ENCODE measurements at places on chromosomes 13 and 19. TPM values are rescaled to one million over a fixed set of nuclear protein-coding genes. Genes with fewer than 3 reads are reported as not detected.

The KASH5 gene
- total RNA-seq: not detected

The OR4F17 gene
- not detected for total RNA-seq

- H3K27ac ChIP-seq: no peak overlapping the region
- no peaks in the 10 kb centered on the region for H3K36me3 ChIP-seq
- DNase-seq: no peak
- H3K27me3 ChIP-seq: no peaks in the 10 kb centered on the region
- H3K4me3 ChIP-seq: no peak overlapping the region
- no peaks in the 10 kb centered on the region for H3K4me1 ChIP-seq
These were observed 20.7 kb downstream of the CLDN10 start for GRCh38 chr13:95573221-95573620.

- no peak overlapping the region for H3K27ac ChIP-seq
- no peaks in the 10 kb centered on the region for H3K4me1 ChIP-seq
- H3K36me3 ChIP-seq: peaks cover 16% of the 10 kb centered on the region
These were observed 9.2 kb downstream of the PGPEP1 start for GRCh38 chr19:18349524-18350128.

- DNase-seq: no peak
- no peak overlapping the region for H3K4me3 ChIP-seq
- no peaks in the 10 kb centered on the region for H3K27me3 ChIP-seq
- no peaks in the 10 kb centered on the region for H3K36me3 ChIP-seq
- H3K4me1 ChIP-seq: peaks cover 7% of the 10 kb centered on the region
- H3K27ac ChIP-seq: no peak overlapping the region
These were observed 286.5 kb downstream of the FOXO1 start for GRCh38 chr13:40379794-40380578.

GRCh38 chr13:23477101-23477500 is 43.6 kb upstream of the SACS start:
- H3K4me3 ChIP-seq: no peak overlapping the region
- no peaks in the 10 kb centered on the region for H3K4me1 ChIP-seq
- no peak overlapping the region for H3K27ac ChIP-seq
- H3K27me3 ChIP-seq: no peaks in the 10 kb centered on the region
- H3K36me3 ChIP-seq: no peaks in the 10 kb centered on the region
- DNase-seq: no peak

- no peak overlapping the region for H3K4me3 ChIP-seq
- peaks cover 37% of the 10 kb centered on the region for H3K4me1 ChIP-seq
- no peak for DNase-seq
- no peaks in the 10 kb centered on the region for H3K27me3 ChIP-seq
These were observed 2.4 kb downstream of the ZNF805 start for GRCh38 chr19:57242821-57243220.

DNA sequence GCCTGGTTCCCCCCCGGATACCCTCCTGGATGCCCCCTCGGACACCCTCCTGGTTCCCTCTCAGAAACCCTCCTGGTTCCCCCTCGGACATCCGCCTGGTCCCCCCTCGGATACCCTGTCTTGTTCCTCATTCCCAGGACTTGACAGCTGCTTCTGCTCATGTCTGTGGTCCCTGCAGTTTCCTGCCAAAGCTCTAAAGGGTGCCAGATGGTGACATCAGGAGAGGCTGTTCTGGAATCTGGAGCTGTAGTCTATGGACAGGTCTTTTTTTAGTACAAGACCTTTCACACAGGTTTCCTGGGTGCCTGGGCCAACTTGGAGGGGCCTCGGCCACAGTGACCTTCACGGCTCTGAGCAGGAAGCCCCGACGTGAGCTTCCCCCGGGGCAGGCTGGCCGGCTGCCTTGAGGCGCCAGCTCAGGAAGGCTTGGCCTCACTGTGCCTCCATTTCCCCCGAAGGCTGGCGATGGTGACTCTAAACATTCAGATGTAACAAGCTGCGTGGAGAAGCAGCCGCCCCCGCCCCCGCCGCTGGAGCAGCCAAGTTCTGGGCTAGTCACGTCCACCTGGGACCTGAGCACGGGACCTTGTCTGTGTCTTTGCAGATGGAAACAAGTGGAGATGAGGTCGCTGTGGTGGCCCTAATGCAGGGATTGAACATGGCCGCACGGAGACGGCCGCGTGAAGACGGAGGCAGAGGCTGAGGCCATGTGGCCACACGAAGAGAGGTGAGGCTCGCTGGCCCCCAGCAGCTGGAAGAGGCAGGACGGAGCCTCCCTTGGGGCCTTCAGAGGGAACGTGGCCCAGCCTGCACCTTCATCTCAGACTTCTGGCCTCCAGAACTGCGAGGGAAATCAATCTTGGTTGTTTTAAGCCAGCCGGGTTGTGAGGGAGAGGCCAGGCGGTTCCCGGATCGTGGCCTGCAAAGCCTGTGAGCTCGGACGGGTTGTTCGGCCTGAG is 12.7 kb downstream of the SGTA start:
- H3K4me1 ChIP-seq: peaks cover 60% of the 10 kb centered on the region
- peaks cover 35% of the 10 kb centered on the region for H3K36me3 ChIP-seq
- H3K27me3 ChIP-seq: no peaks in the 10 kb centered on the region

DNA sequence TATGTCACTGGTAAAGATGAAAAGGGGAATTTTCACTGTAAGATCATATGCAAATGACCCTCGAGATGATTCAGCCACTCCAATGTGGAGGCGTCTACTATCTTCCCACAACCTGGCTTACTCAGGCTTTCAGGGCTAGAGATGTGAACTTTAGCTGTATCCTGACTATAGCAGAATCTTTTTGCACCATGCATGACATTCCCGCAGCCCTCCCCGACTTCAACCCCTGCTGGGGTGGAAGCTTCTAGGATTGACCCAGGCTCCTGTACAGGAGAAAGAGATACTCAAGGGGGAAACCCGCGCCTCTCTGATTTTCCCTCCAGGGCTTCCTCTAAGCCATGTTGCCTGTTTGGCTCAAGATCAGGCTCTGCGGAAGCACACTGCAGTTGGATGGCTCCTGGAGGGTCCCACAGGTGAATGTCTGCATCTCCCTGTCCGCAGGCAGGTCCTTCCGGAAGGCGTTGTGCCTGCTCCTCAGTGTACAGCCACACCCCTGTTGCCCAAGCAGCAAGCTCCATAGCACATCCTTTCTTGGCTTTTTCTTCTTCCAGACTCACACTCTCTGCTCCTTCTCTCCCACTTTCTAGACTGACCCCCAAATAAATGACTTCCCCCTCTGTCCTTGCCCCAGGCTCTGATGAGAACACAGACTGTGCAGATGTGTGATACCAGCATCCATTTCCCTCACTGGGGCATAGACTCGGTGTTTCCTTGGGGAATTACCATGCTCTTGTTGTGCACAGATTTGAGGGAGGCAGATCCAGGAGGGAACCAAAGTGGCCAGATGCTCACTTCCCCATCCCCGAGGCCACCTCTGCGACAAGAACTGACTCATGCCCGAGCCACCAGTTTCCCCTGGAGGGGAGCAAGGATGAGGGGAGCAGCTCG is 29.1 kb upstream of the POP4 start:
- no peaks in the 10 kb centered on the region for H3K36me3 ChIP-seq
- H3K4me1 ChIP-seq: no peaks in the 10 kb centered on the region
- DNase-seq: no peak
- H3K4me3 ChIP-seq: no peak overlapping the region
- no peak overlapping the region for H3K27ac ChIP-seq
- peaks cover 99% of the 10 kb centered on the region for H3K27me3 ChIP-seq

GRCh38 chr13:45518525-45519245 is 53.9 kb downstream of the COG3 start:
- H3K27ac ChIP-seq: no peak overlapping the region
- peaks cover under 1% of the 10 kb centered on the region for H3K4me1 ChIP-seq
- no peaks in the 10 kb centered on the region for H3K27me3 ChIP-seq
- H3K36me3 ChIP-seq: peaks cover 79% of the 10 kb centered on the region
- no peak for DNase-seq

GRCh38 chr13:21826214-21827015 is 155.5 kb downstream of the FGF9 start:
- no peak overlapping the region for H3K4me3 ChIP-seq
- no peaks in the 10 kb centered on the region for H3K36me3 ChIP-seq
- no peak overlapping the region for H3K27ac ChIP-seq
- peaks cover 29% of the 10 kb centered on the region for H3K4me1 ChIP-seq
- H3K27me3 ChIP-seq: no peaks in the 10 kb centered on the region
- DNase-seq: no peak

DNA sequence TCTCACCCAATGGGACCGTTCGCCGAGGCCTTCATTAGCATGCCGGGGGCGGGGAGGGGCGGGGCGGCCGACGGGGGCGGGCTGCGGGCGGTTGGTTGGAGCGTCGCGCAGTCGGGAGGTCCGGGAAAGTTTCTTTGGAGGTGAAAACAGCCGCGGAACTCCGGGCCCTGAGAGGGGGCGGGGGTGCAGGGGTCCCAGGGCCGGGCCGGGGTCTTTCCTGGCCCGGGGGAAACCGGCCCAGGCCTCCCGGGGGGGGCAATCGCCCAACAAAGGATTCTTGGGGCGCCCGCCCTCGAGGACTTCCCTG is at the start of gene HMG20B:
Gene HMG20B, plus strand, starts transcription at position 90 of the 307 bp plus-strand sequence. CDS start 366 bp downstream, outside the sequence.
- no peak for DNase-seq
- H3K4me1 ChIP-seq: peaks cover 34% of the 10 kb centered on the region
- H3K4me3 ChIP-seq: peak within 1 kb of the TSS; percentile 100
- H3K36me3 ChIP-seq: peaks cover 2% of the 10 kb centered on the region
- peak within 1 kb of the TSS; percentile 82 for H3K27ac ChIP-seq
- H3K27me3 ChIP-seq: no peaks in the 10 kb centered on the region

DNA sequence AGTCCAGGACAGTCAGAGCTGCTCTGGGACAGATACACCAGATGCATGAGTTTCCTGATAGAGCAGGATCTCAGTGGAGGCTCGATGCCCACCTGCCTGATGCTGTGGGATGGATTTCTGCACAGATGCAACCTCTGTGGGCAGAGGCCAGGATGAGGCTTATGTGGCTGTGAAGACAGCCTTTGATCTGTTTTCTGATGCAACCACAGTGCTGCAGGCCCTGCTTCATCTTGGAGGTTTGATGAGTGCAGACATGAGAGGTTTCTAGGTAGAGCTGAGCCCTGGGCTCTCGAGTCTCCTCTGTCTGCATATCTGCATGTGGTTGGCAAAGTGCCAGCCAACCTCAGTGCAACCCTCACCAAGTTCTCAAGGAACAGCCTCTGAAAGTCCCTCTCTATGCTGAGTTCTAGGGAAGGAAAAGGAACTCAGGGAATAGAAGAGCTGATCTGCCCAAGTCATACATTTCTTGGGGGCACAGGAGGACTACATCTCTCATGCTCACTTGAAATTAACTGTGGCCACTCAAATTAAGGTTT is 23.1 kb upstream of the TSHZ3 start:
- peaks cover 18% of the 10 kb centered on the region for H3K27me3 ChIP-seq
- no peak overlapping the region for H3K27ac ChIP-seq
- DNase-seq: no peak
- no peak overlapping the region for H3K4me3 ChIP-seq
- no peaks in the 10 kb centered on the region for H3K36me3 ChIP-seq
- no peaks in the 10 kb centered on the region for H3K4me1 ChIP-seq

GRCh38 chr13:36357692-36358091 is 11.5 kb upstream of the SPART start:
- no peaks in the 10 kb centered on the region for H3K36me3 ChIP-seq
- no peaks in the 10 kb centered on the region for H3K27me3 ChIP-seq
- H3K4me1 ChIP-seq: no peaks in the 10 kb centered on the region
- DNase-seq: peak; percentile 56
